ENCODE measurements at places on chromosomes 2 and 18.

- DNase-seq = no peak
These were observed 28.6 kb downstream of the EPB41L3 start for GRCh38 chr18:5515011-5515784.

DNA sequence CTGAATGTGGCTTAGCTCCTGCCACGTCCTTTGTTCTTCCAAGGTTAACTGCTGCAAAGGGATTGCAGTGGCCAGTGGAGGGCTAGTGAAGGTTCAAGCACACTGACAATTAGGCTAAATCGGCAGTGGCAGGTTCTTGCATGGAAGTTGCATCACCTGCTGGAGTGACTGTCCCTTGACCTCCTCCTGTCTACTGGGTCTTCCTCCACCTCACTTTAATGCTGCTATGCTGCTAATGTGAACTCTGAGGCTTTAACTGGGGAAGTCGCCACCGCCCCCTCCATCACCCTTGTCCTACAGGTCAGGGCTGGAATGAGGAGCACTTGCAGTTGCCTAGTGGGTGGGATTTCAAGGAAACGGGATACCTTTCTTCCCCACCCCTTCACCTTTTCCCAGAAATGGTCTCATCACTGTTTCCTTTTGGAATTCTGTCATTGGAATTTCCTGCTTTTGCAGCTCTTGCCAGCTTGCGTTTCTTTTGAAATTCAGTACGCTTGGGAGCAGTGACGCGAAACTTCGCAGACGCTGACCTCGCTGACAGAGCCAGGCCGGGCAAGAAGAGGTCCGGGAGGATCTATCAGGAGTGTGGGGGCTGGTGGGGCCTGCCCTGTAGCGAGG lies 150.3 kb downstream of the SH3RF3 start:
- DNase-seq = no peak

DNA sequence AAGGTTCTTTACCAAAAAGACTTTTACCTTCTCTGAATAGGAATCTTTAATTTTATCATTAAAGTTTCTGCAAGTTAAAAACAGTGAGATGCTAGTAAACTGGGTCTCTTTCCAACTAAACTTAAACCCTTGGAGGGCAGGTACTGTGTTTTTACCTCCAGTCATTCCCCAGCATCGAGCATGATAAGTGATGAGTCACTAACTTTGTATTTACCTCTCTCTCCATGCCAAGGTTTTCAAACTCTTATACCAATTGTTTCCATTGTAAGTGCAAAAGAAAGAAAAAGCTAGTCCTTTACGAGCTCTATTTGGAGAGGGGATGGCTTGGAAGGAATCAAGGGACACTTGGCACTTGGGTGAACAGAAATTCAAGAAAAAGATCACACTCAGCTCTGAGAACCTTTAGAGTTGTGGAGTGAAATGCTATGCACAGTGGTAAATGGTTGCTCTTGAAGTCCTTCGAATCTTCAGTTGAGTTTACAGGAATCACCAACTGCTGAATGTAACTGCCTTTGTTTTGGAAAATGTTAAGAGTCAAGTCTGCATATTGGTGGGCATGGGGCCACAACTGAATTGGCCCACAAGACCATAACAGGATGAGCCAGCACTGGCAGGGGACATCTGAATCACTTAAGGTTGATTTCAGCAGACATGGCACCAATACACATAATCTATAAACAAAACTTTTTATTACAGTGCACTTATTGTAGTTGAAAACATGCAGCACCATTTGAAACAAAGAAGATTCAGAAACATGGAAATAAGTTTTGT lies 8.3 kb upstream of the RBM43 start:
- no peak for DNase-seq

DNA sequence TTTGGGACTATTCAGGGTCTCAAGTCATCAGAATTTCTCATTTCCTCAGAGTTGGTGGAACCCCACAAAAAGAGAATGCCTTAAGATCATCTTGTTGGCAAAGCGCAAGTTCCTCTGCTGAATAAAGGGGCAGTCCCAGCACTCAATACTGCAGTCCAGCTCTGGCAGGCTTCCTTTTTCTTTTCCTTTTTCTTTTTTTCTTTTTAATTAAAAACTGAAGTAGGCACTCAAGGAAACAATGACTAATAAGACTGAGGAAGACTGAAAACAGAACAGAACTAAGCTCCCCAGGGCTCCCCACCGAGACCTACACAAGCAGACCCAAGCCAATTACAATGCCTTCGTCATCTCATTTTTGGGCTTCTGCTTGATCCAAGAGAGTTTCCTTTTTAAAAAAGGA lies 82.0 kb downstream of the STK39 start:
- DNase-seq = no peak

- DNase-seq = no peak
These were observed 79.4 kb upstream of the SMIM21 start for GRCh38 chr18:75506913-75507312.

- no peak for DNase-seq
These were observed 41.6 kb downstream of the DDX1 start for GRCh38 chr2:15633043-15633970.

DNA sequence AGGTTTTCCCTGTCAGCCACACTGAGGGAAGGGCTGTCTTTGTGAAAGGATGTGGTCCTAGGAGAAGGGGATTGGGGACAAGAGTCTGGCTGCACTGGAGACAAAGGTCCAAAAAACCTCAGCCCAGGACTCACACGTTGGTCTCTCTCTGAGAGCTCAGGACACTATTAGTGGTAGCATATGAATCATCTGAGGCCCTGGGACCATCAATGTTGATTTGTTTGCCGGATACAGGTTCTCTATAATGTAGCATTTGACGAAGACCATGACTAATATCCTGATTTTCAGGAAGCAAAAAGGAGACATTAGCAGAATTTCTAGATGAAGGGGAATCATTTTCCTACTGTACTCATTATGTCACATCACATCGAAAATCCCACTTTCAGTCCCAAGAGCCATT lies 22.2 kb upstream of the DNAH6 start:
- DNase-seq = no peak

GRCh38 chr18:37222354-37222998 lies 343.1 kb downstream of the CELF4 start:
- DNase-seq = no peak

DNA sequence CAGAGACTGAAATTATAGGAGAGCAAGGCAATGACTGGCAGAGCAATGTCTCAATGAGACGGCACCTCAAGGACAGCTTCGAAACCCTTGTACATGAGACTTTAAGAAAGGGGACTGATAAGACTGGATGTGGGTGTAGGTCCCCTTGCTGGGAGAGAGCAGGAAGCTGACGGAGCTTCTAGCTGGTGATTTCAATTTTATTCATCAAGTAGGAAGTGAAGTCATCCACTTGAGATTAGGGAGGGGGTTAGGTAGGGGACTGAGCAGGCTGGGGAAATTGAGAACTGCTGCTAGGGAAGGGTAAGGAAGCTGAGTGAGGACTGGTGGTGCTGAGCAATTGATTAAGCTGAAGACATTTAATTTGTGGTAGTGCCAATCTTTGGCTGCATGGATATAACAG lies 99.5 kb upstream of the ITGB6 start:
- no peak for DNase-seq

- no peak for DNase-seq
These were observed 186.8 kb downstream of the RDH14 start for GRCh38 chr2:18373664-18374063.

GRCh38 chr2:105697781-105698449 lies 46.8 kb upstream of the NCK2 start:
- no peak for DNase-seq

DNA sequence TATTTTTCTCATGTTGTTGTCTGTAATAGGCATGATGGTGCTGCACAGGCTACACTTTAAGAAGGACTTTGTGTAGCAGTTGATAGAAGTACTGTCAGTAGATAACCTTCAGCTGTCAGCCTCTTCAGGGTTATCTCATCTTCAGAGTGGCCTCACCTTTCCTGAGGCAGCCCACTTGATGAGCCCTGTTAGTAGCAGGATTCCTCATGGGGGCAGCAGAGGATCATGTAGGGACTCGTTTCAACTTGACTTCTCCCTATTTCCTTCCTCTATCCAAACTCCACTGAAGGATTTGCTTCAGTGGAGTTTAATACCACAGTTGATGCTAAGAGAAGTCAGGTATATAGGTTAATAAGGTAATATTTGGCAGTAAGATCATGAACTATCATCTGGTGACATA lies 530.3 kb upstream of the FSIP2 start:
- no peak for DNase-seq

GRCh38 chr2:3965211-3965610 lies 261.8 kb downstream of the DCDC2C start:
- no peak for DNase-seq

- DNase-seq = no peak
These were observed 851.8 kb upstream of the NXPH2 start for GRCh38 chr2:139631966-139632365.

DNA sequence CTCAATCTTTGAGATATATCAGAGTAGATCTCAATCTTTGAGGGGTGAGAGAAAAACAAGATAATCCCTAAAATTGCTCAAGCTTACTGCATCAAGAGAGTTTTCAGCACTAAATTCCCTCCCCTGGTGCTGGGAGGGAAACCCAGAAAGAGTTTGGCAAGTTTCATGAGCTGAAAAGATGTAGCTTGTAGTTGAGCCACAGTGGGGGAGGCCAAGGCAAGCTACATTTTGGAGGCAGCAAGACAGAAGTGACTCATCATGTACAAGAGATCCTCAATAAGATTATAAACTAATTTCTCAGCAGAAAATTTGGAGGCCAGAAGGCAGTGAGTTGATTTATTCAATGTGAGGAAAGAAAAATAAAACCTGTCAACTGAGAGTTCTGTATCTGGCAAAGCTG lies 308.2 kb downstream of the PIEZO2 start:
- DNase-seq = no peak

DNA sequence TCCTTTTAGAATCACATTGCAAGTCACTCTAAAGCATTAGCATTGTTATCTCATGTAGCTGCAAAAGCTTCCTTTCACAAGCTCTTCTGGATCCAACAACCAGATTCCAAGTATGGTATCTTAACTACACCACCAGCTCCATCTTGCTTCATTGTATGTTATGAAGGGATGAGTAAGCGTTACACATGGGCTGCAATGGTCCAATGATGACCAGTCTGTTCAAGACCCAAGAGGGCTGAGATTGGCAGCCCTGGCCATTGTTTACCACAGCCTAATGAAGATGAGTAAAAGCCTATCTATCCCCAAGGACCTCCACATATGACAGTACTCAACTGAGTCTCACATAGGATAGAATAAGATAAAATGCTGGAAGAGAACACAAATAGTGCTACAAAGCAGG lies 6.3 kb downstream of the CFLAR start:
- no peak for DNase-seq

DNA sequence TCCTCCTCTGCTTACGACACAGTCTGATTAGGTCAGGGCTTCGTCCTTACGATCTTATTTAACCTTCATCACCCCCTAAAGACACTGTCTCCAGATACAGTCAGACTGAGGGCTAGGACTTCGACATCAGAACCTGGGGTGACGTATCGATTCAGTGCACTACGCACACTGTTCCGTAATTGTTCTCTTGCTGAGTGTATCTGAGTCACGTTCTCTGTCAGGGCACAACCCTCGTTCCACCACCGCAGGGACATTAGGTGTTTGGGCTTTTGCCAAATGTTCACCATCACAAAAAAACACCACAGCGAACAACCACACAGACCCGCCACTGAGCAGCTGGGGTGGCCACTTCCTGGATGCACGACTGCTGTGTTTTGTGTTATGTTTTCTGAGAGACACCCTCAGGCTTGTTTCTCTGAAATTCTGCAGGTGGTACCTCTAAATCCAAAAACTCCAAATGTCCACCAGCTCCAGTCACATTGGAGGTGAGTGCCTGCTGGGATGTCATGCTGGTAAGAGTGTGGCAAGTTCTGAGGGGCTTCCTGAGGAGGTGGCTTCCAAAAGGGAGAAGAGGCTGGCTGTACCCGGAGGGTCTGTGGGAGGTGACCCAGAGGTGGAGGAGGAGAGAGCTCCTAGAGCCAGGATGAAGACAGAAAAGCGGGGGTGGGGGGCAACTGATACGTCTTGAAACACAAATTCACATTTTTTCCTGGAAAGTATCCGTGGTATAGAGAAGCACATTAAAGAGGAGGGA lies 66.6 kb downstream of the ADNP2 start:
- DNase-seq = no peak

Measured in GM19239 (cell line).